ENCODE measurements at places on chromosomes 1 and 21. TPM values are rescaled to one million over a fixed set of nuclear protein-coding genes. Genes with fewer than 3 reads are reported as not detected.

Gene SH3BGR
- polyA plus RNA-seq, result 20.4 TPM

Gene PDZK1IP1
- polyA plus RNA-seq, result not detected

Gene NBPF6
- polyA plus RNA-seq, result not detected

Gene CDKN2C
- polyA plus RNA-seq, result 3.1 TPM

Gene ADAR
- polyA plus RNA-seq, result 25.8 TPM

Gene FAM177B
- polyA plus RNA-seq, result 1.0 TPM

Gene GALE
- polyA plus RNA-seq, result 7.6 TPM

Gene COL24A1
- not detected for polyA plus RNA-seq

Measured in Purkinje cell (primary cell).